Kidney (tissue), 22 donors: ENCODE measurements at places on chromosomes 1 and 21.

- DNase-seq: no peak
Observed at GRCh38 chr21:44969931-44970755, 30.3 kb downstream of the SLX9 start.

GRCh38 chr1:164562947-164563520, 4.0 kb downstream of the PBX1 start:
- no peak for DNase-seq

DNA sequence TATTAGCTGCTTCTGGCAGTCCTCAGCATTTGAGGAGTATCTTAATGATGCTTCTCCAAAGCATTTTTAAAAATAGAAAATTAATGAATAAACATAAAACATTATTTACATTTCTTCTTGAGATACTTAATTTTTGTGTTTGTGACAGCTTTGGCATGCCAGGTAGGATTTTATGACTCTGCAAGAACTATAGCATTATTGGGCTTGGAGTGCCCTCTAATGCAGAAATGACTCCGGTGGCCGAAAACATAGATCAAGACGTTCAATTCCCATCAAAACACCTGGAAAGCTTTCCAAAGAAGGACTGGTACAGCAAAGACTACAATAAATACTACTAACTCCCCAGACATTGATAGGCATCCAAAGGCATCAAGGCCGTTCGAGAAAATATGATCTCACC, 366.4 kb upstream of the CXADR start:
- DNase-seq: no peak

DNA sequence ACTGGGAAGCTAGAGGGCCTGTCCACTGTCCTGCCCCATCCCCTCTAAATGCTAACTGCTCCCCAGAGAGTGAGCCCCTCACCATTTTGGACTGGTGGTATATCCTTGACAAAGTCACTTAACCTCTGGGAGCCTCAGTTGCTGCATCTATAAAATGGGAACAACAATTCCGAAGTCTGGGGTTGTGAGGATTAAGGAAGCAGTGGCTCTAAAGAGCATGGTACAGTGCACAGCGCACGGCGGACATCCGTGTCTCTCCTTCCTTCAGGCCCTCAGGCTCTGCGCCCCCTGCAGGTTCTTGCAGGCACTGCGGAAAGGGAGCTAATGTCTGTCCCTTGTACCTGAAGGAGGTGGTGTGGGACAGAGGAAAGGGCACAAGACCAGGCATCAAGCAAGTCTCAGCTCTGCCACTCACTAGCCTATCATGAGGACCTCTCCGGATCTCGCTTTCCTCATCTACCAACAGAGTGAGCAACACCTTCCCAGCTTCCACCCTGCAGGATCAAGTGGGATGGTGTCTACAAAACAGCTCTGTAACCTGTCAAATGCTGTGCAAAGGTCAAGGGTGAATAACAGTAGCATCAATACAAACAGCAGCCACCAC, 20.1 kb downstream of the ECE1 start:
- DNase-seq: peak; percentile 67

GRCh38 chr1:8409106-8409505, 91.2 kb downstream of the SLC45A1 start:
- DNase-seq: no peak

GRCh38 chr1:79052829-79053449, 46.4 kb upstream of the ADGRL4 start:
- DNase-seq: no peak

DNA sequence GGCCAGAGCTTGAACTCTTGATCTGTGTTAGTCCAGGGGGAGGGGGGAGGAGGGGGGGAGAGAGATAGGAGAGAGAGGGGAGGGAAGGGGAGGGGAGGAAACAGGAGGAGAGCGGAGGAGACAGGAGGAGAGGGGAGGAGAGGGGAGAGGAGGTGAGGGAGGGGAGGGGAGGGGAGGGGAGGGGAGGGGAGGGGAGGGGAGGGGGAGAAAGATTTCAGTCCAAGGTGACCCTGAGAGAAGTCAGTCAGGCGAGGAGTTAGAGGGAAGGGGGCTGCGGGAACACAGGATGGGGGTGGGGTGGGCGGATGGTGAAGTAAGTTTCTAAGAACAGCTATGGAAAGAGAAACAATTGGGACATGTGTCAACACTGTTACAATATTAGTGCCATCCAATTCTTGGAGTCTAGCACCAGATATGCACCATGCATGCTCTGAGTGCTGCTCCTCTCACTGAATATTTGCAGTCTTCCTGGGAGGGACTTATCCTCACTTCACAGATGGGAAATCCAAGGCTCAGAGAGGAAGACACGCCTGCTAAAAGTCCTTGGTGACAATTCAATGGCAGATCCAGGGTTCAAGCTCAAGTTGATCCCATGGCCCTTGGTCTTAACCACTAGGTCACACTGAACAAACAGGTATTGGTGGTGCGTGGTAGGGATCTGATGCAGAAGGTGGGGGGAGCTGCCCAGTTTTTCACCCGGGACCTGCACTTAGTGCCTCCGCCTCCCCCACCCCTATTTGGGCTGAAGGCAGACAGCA, 42.5 kb upstream of the ECE1 start:
- DNase-seq: no peak

GRCh38 chr1:154809436-154810413, 60.4 kb downstream of the KCNN3 start:
- DNase-seq: no peak

GRCh38 chr1:43947874-43948437, 1.2 kb downstream of the IPO13 start:
- no peak for DNase-seq

DNA sequence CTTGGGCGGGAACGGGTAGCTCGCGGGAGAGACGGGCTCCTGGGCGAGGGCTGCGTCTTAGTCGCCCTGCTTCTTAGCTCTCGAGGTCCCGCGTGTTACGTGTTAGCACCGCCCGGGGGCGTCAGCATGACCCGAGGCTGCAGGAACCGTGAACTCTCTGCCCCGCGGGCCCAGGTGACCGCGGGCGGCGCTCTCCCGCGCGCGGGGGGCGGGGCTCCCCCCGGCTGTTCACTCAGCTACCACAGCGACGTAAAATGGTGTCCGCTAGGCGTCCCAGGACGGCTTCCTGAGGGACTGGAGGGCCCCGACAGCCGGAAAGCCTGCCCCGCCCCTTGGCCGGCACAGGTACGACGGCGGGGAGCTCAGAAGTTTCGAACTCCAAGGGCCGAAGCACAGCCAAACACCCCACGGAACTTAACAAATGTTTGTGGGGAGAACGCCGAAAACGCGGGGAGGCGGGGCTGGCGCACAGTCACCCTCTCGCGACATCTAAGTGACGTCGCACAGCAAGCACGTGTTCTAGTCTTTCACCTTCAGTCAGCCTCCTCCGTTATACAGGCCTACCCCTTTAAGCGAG, 780 bp upstream of the RBM15 start:
- DNase-seq: peak; percentile 98

- peak; percentile 87 for DNase-seq
Observed at GRCh38 chr1:234956821-234957329, 171.8 kb downstream of the TOMM20 start.

DNA sequence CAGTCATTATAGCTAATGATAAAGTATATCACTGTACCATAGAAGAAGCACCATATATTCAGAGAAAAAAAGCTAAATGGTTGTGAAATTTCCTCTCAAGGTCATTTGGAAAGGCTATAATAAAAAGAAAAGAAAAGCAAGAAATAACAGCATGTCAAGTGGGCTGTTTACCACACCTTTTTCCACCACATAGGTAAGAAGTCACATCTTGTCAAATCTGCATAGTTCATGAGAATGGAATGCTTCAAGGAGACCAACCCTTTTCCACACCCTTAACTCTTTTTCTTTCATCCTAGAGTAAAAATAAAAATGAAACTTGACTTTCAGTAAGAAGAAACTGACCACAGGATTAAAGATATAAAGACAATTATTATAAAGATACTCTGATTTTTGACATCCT, 91.2 kb downstream of the ATP6V1G3 start:
- no peak for DNase-seq

DNA sequence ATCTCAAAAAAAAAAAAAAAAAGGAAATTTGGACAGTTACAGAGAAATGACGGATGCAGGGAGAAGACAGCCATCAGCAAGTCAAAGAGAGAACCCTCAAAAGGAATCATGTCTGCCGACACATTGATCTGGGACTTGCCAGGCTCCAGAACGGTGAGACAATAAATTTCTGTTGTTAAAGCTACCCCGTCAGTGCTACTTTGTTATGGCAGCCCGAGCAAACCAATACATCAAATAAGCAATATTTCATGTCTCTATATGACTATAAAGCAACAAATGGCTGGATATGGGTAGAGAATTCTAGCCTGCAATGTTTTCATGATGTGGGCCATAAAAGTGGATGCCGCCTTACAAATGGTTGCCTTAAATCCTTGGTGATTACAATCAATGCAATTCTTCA, 23.3 kb upstream of the FAM89A start:
- no peak for DNase-seq

DNA sequence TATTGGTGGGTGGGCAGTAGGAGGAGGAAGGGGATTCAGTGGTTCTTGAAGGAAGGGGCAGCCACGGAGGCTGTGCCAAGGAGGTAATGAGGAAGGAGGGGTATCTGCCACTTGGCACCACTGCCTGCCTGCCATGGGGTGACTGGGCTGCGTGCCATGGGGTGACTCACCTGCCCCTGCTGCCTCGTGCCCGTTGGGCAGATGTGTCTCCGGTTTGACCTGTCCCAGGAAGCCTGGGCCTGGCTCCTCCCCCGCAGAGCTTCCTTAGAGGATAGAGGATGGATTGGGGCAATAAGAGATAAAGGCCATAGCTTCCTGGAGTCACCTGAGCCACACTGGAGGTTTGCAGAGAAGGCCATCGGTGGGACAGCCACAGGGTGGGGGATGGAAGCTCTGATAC, 1.7 kb downstream of the PADI3 start:
- no peak for DNase-seq

DNA sequence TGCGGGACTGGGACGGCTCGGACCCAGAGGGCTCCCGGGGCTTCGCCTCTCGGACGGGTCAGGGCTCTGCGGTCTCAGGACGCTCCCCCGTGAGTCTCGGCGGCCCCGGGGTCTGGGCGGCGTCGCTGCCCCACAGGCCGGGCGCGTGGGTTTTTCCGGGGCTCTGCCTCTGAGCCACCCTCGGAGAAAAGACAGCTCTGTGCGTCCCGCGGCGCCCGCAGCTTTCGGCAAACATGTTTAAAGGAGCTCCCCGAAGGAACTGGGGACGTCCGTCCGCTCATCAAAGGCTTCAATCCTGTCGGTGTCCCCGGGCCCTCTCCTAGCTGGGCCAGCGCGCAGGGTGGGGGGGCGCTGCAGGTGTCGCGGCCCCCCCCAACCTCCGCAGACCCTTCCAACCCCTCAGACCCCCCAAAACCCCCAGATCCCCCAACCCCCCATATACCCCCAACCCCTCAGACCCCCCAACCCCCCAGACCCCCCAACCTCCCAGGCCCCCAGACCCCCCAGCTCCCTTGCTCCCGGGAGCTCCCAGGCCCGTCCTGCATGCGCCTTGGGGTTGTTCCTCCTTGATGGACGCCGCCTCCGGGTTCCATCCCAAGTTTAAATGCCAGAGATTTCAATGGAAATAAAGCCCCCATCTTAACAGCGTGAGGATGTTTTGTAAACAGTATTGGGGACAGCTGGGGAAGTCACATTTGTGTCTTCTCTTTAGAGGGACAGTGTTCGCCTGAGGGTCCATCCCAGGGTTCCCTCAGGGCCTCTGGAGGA, 996 bp upstream of the C1orf159 start:
- DNase-seq: no peak

- no peak for DNase-seq
Observed at GRCh38 chr1:7610106-7610731, 160.9 kb upstream of the VAMP3 start.

DNA sequence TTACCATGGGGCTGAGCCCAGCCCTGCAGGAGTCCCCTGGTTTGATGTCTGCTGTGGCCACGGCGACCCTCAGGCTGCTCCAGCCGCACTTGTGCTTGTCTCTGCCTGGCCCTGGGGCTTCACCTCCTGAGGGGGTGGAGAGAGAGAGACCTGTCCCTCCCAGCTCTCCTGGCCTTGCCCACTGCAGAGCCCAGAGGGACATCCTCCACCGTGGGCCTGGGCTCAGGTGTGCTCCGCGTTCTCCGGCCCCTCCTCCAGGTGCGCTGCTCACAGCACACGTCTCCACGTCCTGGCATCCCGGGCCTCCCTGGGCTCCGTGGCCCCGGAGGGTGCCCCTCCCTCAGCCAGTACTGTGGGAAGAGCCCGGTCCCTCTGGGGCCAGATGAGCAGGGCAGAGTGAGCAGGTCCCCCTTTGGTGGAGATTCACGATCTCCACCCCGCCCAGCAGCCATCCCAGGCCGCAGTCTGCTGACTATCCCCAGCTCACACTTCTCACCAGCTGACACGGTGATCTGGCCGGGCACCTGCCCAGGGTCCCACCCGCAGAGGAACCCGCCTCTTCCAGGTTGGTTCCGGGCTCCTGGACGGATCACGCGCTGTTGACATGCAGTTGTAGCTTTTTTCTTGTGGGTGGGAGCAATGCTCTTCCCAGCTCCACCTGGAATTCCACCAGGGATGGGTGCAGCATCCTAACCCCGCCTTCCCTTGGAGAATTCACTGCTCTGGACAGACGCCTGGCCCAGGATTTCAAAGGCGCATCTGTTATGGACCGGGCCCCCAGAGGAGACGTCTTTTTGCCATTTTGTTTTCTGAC, 41.8 kb upstream of the POFUT2 start:
- no peak for DNase-seq
